ENCODE measurements at places on chromosomes 7 and 10. TPM values are rescaled to one million over a fixed set of nuclear protein-coding genes. Genes with fewer than 3 reads are reported as not detected.

GRCh38 chr7:156473476-156474240 lies 166.9 kb upstream of the RNF32 start:
- DNase-seq, result no peak

- no peak for DNase-seq
Observed at GRCh38 chr7:51702673-51703072, 386.1 kb upstream of the COBL start.

GRCh38 chr7:30430777-30431176 lies 47.8 kb downstream of the NOD1 start:
- no peak for DNase-seq

Gene HTR5A
- not detected for total RNA-seq

Gene EN2
- not detected for total RNA-seq

Gene ANKRD2
- total RNA-seq, result 0.30 TPM

Measured in HFFc6 (cell line).